ENCODE measurements at places on chromosomes 13 and 19.

DNA sequence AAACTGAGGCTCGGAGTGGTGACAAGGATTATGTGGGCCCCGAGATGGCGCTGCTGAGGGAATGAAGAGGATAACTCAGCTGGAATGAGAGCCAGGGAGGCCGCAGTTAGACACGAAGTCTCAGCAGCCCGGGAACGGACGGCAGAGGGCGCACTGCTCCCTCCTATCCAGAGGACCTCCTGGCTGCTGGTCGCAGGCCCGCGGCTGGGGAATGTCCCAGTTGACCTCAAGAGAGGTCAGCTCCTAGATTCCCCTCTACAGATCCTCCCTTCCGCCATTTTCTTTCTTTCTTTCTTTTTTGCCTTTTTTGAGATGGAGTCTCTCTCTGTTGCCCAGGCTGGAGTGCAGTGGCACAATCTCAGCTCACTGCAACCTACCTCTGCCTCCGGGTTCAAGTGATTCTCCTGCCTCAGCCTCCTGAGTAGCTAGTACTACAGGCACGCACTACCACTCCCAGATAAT lies 24.1 kb upstream of the ASPDH start:
- peak; percentile 69 for DNase-seq

- DNase-seq, result no peak
These were observed 39.4 kb downstream of the ADPRHL1 start for GRCh38 chr13:113413898-113414282.

- DNase-seq, result no peak
These were observed 31.0 kb downstream of the CILP2 start for GRCh38 chr19:19568802-19569756.

DNA sequence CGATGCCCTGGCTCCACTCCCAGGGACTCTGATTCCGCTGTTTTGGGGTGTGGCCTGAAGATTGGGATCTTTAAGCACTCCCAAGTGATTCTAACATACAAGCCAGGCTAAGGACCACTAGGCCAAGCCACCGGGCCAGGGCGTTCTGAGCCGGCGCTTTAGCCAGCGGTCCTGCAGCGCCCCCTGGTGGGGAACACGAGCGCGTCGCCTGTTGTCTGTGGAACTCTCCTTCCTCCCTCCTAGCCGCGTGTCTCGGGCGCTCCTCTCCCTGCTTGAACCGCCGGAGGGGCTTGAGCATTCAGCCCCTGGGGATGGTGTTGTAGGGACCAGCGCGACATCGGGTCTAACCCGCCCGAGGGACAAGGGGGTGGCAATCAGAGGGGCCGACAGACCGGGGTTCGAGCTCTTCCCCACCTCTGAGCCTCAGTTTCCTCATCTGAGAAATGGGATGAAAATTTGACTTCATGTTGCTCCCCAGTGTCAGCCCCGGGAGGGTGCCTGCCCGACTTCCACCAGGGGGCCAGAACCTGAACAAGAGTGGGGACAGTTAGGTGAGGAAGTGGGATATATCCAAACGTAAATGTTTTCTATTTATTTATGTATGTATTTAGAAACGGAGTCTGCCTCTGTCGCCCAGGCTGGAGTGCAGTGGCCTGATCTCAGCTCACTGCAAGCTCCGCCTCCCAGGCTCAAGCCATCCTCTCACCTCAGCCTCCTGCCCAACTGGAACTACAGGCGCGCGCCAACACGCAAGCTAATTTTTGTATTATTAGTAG lies 18.0 kb upstream of the PNMA8B start:
- DNase-seq, result peak; percentile 59

- no peak for DNase-seq
These were observed 954.7 kb downstream of the PCDH9 start for GRCh38 chr13:66275416-66275815.

DNA sequence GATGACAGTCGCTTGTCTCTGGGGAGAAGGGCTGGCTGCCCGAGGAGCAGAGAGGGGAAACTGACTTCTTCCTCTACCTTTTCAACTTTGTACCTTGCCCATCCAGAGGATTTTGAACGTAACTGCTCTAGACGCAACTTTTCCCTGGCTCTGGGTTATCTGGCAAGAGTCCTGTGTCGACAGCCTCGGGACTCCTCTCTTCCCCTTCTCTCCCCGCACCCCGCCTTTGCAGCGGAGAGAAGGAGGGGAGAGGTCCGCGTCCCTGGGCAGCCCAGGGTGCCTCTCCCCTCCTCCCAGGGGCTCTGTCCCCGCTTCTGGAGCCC lies 574 bp downstream of the SH3GL1 start:
- DNase-seq, result no peak

- DNase-seq, result no peak
These were observed 68.6 kb upstream of the FGF14 start for GRCh38 chr13:102470283-102470917.

GRCh38 chr19:48836089-48837017 lies at the start of gene HSD17B14:
Gene HSD17B14 (minus strand): TSS chr19:48836491. CDS start chr19:48836411, 80 bp downstream.
- no peak for DNase-seq

DNA sequence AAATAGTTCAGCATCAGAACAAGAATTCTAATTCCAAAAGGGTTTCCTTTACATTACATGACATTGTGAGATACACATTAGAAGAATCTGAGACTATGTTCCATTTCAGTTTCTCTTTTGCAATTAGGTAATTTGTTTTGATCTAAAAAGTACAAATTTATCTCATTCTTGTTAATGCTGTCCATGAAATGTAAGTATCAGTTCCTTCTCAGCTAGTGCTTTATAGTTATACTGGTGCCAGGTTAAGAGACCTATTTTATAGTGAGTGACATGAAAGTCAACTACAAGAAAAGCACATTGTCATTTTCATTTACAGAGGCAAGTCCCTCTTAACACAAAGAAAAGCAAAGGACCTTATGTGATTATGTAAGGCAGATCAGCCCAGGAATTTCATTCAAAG lies 43.9 kb downstream of the RCBTB2 start:
- DNase-seq, result no peak

DNA sequence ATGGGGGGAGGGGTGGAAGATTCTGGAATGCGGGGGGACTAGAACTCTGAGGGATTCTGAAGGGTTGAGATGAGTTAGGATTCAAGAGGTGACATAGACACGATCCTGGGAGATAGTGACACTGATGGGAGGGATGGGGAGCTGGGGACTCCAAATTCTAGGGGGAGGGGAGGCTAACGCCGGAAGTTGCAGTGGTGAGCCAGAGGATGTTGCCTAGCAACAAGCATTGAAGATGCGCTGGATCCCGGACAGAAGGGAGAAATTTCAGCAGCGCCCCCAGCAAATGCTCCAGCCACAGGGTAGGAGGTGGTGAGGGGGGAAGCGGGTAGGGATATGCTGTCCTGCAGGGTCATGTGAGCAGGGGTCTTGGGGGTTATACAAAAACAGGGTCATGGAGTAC lies 6.9 kb upstream of the LTBP4 start:
- DNase-seq, result no peak

DNA sequence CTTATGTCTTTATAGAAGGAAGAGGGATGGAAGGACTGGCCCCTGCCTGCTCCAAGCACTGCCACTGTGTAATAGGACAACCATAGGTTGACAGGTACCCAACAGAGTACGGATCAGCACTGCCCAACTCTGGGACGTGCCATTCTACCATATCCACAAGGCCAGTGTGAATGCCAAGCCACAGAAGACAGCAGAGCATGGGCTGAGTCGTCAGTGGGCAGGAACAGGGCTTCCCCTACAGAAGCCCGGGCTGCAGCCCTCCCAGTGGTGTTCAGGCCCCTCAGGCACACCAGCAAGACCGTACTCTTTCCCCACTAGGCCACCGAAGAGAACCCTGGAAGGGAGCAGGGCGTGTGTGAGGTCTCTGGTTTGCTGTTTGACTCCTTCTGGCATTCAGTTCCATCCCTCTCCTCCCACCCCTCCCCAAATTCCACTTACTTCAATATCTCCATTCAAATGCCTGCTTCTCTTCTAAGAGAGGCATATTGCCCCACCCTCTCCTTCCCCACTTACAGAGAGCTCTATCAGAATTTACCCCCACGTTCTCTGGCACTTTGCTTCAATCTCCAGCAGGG lies 209.4 kb downstream of the FOXO1 start:
- DNase-seq, result no peak

GRCh38 chr19:28612275-28612769 lies 600.6 kb downstream of the UQCRFS1 start:
- DNase-seq, result no peak

DNA sequence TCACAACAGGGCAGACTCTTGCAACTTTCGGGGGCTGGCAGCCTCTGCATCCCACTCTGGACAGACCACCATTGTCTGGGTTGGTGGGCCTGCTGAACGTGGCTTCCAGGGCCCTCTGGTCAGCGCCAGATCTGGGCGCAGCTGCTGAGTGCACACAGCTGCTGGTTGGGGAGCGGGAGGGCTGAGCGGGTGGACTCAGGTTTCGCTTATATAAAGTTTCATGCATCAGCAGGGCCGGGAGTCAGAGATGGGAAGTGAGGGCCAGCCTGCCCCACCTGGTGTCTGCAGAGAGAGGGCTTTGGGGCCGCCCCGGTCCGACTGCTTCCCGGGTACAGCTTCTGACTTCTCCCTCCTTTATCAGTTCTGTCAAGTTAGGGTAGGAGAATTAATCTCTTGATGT lies 6.9 kb downstream of the ARHGEF7 start:
- DNase-seq, result no peak

DNA sequence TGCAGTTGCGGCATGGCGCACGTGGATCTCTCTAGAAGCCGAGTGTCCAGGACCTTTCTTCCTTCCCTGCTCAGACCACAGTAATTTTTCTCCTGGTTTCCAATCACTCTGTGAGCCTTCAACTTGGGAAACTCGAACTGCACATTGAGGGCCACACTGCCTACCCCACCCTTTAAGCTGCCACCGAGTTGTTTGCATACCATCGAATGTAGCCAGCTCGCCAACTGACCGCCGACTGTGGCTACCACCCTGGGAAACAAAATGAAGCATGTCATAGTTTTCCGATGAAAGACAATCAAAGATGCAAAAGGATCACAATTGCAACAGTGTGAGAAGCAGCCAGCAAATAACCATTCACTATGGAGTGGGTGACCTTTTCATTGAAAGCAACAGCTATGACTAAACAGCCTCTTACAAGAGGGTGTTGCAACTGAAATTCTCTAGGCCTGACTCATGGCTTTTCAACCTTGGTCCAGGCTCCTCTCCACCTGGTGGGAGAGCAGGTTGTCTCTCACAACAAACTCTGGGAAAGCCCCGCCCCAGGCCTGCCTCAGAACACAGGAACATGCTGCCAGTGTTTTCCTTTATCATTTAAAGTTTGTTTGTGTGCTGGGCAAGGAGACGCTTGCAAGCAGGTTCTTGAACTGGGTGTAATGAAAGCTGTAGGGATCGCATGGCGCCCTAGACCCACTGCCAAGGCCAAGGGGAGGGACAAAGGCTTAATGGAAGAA lies 141.7 kb upstream of the SERP2 start:
- no peak for DNase-seq

DNA sequence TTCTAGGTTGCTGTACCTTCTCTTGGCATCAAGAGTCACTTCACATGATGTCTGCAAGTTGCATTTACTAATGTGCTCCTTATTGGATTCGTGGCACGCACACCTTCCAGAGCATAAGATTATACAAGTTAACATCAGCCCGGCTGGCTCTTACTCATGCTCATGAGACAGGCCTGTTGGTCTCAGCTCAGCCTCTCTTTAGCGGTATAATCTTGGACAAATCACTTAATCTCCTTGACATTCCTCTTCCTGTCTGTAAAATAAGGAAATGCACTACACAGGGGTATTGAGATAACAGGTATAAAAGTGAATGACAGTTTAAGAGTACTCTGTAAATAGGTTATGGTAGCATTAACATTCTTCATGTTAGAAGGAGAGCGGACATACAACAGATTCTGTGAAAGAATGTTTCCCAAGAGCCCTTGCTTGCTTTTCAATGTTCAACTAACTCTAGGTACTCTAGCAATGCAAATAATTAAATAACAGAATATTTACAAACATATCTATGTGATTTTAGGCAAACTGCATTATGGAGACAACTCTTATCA lies 181.1 kb downstream of the FGF14 start:
- DNase-seq, result no peak

DNA sequence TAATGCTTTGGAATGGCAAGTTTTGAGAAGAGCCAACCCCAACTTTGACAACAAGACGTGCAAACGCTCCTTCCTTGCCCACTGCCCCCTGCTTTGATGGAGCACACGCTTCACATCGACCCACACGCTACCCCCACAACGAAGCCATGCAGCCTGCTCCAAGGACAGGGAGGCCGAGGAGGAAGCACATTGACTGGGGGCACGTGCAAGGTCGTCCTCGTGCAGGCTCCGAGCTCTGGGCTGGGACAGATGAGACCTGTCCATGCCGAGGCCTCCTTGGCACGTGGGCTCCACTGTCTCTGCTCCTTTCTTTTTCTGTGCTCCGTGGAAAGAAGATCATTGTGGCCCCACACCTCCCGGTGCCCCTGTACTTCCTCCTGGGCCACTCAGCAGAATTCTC lies 309.0 kb downstream of the TEX29 start:
- no peak for DNase-seq

GRCh38 chr19:14715841-14716240 lies 26.0 kb downstream of the ZNF333 start:
- DNase-seq, result no peak

GRCh38 chr13:97388373-97388772 lies 45.6 kb upstream of the RAP2A start:
- DNase-seq, result no peak

DNA sequence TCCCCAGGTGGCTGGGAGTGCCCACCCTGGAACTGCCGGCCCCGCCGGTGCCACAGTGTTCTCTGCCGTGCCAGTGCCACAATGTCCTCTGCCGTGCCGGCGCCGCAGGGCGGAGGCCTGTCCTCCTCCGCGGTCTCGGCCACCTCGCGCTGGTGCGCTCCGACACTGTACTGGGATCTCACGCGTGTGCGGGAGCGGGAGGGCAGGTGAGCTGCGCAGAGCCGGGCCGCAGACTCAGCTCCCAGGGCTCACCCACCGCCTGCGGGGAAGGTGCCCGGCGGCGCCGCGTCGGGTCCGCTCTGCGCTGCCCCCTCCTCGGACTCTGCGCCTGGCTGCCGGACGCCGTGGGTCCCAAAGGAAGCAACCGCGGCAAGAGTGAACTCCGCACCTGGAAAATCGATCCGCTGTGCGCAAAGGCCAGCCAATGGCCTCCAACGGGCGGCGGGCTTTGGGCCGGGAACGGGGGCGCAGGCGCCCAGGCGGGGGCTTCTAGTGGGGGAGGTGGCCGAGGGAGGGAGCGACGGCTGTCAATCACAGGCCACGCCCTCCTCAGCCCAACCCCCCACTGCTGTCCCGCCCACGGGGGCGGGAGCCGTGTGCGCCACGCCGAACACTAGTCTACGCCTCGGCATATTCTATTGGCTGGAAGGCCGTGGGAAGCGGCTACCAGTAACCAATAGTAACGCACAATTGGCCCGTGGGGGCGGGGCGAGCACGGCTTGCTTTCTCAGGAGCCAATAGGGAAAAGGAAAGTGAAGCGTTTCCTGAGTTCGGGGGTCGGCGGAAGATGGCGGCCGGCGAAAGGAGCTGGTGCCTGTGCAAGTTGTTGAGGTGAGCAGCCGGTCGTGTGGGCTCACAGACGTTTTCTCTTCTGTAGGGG lies at the start of gene ALG11:
Gene ALG11 (plus strand): TSS at position 767 of the 880 bp plus-strand sequence. CDS start 21 bp downstream, at position 788.
- DNase-seq, result peak; percentile 97

GRCh38 chr19:3123088-3123721 lies 12.6 kb upstream of the GNA15 start:
- peak; percentile 9 for DNase-seq

GRCh38 chr19:12884202-12884601 lies 2.8 kb downstream of the KLF1 start:
- no peak for DNase-seq

Measured in GM06990 (cell line).